Cerebellar nuclear complex (tissue), 1 donor: ENCODE measurements at places on chromosomes 11 and 22.

DNA sequence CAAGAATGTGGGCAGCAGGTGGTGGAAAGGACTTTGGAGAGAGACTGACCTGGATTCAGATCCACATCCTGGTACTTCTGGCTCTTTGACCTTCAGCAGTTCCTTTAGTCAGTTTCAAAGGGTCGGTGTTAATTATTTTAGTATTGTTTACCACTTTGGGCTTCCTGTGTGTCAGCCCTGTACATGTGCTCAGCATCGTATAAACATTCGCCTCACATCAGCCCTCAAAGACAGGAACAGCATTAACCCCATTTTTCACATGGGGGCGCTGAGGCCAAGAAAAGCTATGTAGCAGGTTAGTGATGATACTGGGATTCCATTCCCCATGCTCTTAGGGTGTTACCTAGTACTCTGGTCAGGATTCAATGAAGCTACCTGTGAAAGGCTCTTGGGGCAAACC is 72.1 kb upstream of the YWHAH start:
- no peak for DNase-seq

GRCh38 chr11:91081440-91082043 is 858.7 kb upstream of the CHORDC1 start:
- no peak for DNase-seq

DNA sequence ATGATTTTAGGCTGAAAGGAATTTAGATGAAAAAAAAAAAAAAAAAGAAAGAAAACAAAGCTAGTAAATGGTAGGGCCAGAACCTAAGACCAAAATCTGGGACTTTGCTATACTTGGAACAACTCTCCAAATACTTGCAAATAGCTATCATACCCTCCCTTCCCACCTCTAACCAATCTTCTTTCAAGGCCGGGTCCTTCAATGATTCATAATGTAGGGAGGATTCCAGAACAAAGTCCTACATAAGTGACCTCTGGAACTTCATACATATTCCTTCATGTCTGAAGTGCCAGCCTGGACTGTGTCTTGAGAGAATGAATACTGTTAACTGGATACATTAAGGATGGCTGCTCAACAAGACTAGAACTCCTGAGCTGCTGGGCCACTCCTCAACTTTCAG is 9.9 kb downstream of the STK33 start:
- DNase-seq = no peak

DNA sequence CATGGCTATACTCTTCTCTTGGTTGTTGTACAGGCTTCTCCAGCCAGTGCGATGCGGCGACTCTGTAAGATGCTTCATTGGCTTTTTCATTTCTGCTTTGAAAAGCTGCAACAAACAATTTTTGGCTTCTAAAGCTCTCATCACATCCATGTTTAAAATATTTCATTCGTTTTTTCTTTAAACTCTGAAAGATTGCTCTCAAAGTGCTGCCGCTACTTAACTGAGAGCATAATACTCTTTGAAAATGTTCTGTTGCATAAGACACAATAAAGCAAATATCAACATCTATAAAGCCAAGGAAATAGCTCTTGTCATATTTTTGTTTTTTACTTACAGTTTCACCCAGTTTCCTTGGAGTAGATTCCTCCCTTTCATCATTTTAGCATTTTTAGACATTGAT is 468.3 kb downstream of the TBC1D22A start:
- DNase-seq = no peak

DNA sequence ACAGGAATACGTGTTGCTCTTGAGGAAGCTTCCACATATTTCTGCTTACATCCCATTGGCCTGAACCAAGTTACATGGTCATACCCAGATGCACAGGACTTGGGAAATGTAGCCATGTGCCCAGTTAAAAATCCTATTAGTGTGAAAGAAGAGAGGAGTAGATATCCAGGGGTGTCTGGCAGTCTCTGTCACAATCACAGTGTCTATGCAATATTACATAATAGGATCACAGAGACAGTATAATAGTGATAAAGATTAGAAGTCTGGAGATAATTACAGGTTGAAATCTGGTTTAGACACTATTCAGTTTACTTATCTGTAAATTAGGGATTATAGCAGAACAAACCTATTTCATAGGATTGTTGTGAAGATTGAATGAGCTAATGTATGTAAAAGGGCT is 62.6 kb upstream of the SLC6A5 start:
- no peak for DNase-seq

DNA sequence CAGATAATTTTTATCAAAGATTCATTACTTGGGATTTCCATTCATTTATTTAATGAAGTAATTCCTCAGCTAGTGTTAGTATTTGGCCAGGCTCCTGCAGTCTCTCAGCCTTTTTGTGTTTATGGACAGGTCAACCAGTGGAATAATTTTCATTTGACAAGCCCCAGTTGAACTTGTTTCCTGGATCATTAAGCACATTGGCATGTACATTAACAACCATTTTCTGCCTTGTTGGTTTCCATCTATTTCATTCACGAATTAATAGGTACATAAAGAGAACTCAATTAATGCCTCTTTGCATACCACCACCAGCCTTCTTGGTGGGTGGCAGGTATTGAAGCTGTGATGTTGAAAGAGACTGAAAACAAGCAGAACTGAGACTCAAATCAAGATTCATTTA is 745.2 kb downstream of the KCNA4 start:
- DNase-seq = no peak

GRCh38 chr11:2776351-2777061 is 76.7 kb upstream of the KCNQ1OT1 start:
- DNase-seq = no peak

- DNase-seq = no peak
Observed at GRCh38 chr11:30431127-30431814, 108.4 kb downstream of the ARL14EP start.

DNA sequence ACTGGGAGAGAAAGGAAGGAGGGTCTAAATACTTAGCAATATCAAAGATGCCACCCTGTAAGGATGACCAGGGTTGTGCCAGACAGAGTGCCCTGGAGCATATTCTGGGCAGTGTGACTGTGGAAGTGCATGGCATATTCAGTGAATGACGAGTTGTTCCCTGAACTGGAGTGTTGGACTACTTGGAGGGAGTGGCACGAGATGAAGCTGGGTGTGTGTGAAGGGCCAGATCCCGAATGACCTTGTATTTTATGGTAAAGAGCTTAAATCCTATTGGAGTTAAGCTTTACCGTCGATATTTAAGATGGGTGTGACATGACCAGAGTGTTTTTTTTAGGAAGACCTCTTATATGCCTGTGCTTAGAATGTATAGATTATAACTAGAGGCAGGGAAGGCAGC is 48.8 kb downstream of the STIM1 start:
- DNase-seq = no peak

DNA sequence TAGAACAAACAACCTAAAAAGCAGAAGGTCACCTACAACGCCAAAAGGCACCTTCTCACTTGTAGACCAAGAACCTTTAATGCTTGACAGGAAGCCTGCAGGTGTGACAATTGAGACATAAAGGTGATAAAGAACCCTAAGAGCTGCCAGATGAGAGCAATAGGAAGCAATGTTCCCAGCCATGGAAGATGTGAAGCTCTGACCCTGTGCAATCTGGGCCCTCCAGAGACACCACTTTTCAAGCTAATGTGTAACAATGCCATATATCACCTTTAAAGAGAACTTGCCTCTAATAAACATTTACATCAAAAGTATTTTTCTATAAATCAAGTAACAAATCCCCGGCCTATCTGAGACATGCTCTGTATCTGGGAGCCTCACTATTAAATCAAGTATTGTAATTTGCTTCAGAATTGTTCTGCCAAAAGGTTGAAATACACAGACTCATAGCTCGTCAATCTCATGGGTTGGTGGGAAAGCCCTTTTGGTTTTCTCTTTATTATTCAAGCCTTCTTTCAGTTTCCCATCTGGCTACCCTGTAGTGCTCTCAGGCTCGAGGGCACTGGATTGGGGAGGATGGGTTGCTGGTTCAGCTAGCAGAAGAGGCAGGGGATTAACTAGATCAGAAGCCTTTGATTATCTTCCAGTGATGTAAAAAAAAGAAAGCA is 368.9 kb downstream of the BUD13 start:
- DNase-seq = no peak

GRCh38 chr22:41369424-41369745 is 12.4 kb upstream of the TEF start:
- DNase-seq = no peak

- DNase-seq = no peak
Observed at GRCh38 chr11:107840129-107840484, 18.5 kb downstream of the SLC35F2 start.

DNA sequence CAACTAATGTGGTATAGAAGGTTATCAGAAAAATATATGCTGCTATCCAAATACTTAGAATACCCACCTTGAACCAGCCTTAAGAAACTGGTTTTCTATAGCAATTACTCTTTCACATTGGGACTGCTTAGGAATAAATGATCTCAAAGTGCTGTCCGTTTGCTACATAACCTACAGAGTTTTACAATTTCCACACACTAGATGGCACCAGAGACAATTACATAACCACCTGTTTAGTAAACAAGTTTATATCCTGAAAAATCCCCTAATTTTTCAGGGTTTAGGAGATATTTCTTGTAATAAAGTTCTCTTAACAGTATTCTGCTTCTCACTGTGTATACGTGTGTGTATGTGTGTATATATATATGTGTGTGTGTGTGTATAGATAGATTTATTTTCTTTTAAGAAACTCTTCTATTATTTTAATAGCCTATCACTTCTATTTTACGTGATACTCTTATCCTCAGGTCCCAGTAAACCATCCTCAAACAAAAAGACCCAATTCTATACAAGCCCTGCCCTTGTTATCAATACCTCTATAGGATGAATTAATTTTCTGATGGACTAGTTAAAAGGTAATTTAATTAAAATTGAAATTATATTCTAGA is 6.7 kb upstream of the OR5I1 start:
- DNase-seq = no peak

DNA sequence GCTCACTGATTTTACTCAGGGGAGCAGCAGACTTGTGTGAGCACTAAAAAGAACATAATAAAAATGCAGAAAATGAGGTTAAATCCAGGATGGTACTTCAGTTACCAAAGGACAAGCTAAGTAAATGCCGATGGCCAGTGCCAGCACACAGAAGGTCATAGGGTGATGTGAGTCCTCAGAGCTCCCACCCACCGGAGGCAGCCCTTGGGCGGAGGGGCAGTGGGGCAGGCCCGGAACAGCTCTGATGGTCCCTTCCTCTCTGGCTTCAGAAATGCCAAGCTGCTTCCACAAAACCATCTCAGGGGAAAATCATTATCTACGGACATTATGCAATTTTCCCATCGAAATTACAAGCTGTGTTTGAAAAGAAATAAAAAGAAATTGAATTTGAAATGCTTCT is 124.5 kb downstream of the RRAS2 start:
- DNase-seq = no peak

DNA sequence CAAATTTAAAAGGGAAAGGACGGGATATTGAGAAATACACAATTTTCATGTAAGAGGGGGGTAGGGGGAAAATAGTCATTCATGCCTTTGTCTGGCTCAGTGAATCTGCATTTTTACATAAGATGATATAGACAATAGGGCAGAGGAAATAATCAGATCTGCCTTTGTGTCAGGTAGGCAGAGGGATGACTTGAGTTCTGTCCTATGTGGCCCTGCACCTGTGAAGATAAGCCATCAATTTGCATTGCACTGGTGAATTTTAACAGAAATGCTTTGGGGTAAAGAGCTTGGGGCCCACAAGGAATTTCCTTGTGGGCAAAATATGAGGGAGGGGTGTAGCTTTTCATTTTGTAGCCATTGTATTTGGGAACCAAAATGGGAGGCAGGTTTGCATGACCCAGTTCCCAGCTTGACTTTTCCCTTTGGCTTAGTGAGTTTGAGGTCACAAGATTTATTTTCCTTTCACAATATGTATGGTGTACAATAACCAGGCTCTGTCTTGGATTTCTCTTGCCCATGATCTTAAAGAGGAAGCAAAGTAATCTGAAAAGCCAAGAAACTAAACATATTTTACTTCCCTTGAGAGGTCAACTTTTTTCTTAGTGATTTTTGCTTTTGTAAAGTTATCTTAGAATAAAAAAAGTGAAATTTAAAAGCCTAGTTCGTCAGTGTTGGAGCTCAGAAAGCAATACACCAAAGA is 77.7 kb upstream of the SORL1 start:
- no peak for DNase-seq

GRCh38 chr11:45451766-45452440 is 165.8 kb upstream of the SYT13 start:
- DNase-seq = no peak

DNA sequence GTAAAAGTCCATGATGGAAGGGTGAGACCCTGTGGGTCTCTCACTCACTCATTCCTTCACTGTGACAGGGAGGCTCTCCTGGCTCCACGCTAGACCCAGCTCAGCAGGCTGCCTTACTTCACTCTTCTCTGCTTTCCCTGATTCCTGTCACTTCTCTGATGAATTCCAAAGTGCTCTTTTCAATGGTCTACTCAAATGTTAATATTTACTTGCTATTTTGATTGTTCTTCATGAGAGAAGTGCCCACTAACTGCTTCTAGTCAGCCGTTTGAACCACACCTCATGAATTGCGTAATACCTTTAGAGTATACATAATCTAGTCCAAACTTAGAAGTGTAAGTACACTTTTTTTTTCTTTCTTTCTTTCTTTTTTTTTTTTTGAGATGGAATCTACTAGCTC is 1350.2 kb upstream of the RAG2 start:
- no peak for DNase-seq

- no peak for DNase-seq
Observed at GRCh38 chr22:46079093-46079860, 71.0 kb upstream of the PPARA start.

- DNase-seq = no peak
Observed at GRCh38 chr11:119307974-119308373, 9.0 kb downstream of the MCAM start.

GRCh38 chr22:45238076-45238956 is 2.4 kb downstream of the KIAA0930 start:
- no peak for DNase-seq

DNA sequence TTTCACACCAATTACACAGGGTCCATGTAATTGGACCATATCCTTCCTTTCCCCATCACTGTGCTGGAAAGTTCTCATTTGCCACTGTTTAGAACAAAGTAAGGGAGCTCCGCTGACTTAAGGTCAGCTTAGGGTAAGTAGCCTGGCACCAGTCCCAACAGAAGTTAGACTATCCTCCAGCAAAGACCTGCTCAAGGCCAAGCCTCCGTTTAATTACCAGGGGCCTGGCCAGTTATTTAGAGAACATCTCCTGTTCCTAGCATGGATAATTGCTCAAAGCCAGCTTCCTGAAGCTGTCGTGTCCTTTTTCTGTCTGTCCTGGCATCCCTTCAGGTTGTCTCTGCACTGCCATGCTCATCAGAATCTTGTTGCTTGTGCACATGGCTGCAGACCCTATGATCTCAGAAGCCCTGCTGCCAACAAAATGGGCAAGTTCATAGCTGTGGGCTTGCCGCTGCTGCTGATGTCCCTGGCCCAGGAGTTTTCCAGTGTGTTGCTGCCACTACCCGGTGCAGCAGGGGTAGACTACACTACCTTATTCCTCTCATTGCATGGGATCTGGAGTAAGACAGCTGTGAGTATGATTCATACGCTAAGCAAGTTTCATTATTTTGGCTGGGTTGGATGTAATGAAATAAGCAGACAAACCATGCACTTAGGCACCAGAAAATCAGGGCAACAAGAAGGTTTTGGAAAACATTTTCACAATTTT is 8.1 kb downstream of the OR8A1 start:
- no peak for DNase-seq
